ENCODE measurements at places on chromosomes 5 and 9.

- no peak for DNase-seq
These were observed 32.9 kb upstream of the PDE8B start for GRCh38 chr5:77177576-77177975.

DNA sequence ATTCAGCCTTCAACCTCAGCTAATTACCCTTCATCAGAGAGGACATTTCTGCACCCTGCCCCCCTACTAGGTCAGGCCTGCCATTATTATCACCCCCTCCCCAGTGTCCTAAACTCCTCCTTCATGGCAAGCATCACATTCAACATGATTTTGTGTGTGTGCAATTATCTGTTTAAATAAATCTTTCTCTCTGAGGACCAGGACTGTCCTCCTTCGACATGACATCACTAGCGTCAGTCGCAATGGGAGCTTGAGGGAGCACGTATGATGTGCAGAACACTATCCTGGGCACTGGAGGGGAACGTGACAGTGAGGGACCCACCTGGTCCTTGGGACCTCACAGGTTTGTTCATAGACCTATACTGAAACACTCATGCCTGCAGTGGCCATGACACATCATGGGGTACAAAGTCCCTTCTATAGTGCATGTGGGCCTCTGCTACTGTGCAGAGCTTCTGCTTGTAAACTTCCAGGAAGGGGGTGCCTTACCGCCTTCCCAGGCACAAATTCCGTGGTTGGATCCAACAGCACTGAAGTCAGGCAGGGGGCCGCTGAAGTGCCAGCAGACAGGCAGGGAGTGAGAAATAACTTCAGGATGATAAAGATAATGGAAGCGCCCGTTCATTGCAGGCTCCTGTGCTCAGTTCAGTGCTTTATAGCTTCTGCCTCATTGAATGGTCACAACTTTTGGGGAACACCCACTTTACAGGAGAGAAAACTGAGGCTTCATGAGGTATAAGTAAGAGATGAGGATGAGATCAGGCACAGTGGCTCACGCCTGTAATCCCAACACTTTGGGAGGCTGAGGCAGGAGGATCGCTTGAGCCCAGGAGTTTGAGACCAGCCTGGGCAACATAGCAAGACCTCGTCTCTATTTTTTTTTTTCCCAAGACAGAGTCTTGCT lies 36.0 kb upstream of the STXBP1 start:
- DNase-seq, result no peak

GRCh38 chr5:2196989-2197619 lies 314.4 kb upstream of the IRX4 start:
- DNase-seq, result no peak

DNA sequence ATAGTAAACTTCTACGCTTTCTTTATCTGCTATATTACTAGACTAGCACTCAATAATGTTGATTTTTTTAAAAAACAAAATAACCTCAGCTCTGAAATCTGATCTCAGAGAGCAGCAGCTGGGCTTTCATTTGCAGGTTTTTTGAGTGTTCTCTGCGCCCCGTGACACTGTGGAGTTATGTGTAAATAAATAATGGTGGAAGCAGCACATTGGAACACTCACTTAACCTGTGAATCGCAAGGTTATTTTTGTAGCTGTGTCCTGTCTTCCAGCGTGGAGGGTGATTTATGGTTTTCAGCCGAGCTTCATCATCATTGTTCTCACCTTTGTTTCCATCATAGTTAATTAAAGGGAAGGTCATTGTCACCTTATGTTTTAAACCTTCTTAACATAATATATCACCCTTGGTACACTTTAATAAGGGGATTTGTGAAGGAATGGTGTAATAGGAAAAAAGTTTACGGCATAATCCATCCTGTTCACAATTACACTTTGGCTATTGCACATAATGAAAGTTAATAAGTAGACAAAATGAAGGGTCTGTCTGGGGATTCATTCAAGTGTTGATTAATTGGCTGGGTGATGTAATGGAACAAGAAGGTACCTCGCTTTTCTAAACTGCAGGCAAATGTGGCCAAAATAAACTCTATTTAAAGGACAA lies 493.3 kb upstream of the ADAMTS16 start:
- DNase-seq, result no peak

DNA sequence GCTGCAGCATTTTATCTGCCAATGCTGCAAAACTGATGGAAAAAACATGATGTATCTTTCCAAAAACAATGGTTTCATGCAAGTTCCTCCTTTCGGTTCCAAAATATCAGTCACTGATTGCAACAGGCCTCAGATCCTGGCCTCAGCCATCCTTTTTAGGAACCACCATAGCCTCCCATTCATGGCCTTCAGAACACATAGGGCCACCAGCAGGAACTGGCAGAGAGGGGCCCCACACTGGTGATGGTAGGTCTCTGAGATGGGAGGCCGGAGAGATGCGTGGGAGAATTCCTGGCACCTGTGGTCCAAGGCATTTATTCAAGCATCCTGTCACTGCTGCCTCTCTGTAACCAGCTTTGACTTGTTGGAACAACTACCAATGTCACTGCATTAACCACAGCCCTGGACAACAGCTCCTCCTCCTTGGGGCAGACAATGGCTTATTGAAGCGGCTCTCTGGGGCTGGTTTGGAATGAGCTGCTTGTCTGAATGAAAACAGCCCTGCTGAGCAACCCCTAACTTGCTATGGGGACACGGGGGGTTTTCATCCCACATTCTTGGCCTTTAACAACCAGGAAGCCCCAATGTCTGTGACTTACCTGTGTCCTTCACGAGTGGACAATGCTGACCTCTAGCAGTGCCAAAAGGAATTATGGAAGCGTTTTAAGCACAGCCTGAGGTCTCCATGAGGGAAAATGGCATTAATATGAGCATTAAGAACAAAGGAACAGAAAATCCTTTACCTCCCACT lies 108.1 kb downstream of the LHFPL2 start:
- DNase-seq, result peak; percentile 71

- DNase-seq, result no peak
These were observed 203.0 kb upstream of the TUT7 start for GRCh38 chr9:86557063-86557766.

DNA sequence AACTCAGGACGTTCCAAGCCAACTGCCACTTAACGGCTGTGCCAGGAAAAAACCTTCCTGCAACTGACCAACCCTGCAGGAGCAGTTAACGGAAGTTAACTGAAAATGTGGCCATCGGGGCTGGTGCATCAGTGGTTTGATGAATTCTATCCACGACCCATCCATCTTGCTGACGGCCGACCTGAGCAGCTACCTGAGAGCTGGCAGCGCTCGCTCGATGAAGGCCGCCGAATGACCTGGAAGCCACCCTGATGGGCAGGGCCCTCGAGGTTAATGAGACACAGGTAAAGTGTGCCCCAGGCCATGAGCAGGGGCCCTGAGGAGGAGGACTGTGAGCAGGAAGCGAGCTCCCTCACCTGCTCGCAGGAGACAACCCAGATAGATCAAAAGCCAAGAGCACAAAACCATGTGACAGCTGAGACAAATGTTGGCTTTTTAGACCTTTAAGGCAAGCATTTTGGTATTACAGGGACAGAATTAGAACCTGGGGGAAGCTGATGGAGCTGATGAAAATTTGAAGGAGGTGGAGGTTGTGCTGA lies 35.3 kb upstream of the FLT4 start:
- DNase-seq, result no peak

DNA sequence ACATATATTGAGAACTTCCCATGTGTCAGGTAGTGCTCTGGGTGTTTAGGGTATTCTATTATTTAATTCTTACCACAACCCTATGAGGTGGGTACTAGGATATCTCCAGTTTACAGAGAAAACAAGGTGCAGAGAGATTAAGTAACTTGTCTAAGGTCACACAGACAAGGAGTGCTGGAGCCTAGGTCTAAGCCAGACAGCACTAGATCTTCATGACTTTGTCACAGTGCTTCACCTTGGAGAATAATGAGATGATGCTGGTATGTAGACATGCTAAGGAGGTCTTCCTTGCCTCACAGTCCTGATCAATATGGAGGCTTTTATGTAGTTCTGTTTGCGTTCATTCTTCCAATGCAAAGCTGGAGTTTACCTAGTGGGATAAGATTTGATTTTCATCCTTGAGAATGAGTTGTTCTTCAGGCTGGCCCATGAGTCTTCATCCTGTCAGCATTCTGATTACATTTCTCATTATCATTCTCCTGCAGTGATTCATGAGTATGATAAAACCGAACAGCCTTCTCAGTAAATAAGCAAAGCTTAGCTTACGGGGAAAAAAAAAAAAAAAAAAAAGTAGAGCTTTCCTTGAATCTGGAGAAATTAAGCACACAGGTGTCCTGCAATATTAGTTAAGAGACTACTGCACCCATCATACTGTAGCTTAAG lies 176.3 kb downstream of the C9orf152 start:
- no peak for DNase-seq

GRCh38 chr9:99808454-99808853 lies 13.2 kb upstream of the NR4A3 start:
- DNase-seq, result peak; percentile 13

DNA sequence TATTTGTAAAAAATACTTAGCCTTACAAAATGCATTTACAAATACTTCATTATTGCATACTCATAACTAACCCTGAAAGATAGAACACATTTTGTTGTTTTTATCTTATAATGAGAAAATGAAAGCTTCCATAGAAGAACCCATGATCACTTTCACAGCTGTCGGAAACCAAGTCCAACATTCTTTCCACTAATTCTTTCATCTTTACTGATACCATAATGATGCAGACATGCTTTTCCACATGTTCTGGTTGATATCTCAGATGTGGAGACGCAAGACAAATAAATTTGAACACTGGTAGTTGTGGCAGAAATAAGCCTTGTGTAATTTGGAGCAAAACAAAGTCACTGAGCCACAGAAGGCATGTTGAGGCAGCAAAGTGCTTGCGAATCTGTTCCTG lies 136.0 kb downstream of the FBXO4 start:
- no peak for DNase-seq

DNA sequence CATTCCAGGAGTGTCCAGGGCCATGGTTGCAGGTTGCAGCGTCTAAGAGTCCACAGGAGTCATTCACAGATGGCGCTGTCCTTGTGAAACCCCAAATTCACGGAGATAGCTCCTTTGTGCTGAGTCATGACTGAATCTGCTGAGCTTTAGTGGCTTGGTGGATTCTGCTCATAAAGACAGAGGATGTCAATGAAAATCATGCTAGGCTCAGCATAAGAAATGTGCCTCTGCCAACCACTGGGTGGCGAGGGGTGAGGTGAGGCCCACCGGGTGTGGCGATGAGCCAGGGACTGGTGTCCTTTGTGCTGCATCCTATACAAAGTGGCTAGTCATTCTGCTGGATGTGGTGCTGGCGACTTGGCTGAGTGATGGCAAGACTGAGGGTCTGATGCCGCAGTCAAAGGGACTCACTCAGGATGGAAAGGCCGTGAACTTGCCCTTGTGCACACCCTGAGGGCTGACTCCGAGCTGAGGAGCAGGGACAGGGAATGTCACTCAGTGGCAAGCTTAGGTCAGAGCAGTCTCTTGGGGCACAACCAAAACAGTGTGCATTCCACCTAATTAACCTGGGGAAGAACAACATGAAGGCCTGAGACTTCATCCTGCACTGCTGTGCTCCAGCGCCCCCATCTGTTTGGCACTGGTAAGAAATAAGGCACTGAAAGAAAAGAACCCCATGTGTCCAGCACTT lies 71.5 kb downstream of the DAP start:
- no peak for DNase-seq

DNA sequence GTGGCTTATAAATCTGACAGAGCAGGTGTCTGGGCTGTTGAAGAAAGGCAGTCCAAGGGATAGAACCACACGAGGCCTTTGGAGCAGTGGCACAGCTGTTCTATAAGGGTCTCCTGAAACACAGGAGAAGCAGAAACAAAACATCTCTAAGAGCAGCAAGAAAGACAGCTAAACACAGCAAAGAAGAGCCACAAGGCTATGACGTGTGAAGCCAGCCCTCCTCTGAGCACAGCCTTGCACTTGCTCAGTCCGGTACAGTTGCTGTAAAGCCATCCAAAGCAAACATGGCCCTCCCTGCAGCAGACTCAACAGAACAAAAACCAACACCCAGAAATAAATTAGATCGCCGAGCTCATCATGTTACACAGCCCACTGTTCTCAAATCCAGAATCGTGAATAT lies 2.6 kb upstream of the GZMK start:
- DNase-seq, result no peak

DNA sequence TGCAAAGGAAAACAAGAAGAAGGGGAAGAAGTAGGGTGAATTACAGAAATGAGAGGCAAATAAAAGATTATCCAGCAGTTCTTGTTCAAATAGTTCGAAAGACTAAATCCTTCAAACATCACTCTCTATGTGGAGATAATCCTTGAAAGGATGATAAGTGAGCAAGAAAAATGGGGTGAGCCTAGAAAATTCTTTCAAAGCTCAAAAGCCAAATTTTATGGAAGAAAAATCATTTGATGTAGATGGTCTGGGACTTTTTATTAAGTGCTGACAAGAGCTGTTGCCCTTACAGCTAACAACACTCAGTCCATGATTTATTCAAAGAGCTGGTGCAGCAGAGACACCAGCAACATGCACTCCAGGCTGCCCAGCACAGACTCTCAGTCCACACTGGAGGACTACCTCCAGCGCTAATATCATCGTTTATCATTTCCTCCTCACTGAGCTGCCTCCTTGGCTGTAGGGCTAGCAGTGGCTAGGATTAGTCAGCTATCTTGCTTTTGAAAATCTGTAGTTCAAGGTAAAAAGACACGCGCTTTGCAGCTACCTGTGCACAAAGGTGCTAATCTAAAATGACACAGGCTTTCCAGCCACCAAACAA lies 264.8 kb upstream of the KIF2A start:
- no peak for DNase-seq

- no peak for DNase-seq
These were observed at the start of gene MARVELD2 for GRCh38 chr5:69414885-69415583. MARVELD2 (plus strand) TSS chr5:69415116; CDS start chr5:69419386, 4,270 bp downstream.

DNA sequence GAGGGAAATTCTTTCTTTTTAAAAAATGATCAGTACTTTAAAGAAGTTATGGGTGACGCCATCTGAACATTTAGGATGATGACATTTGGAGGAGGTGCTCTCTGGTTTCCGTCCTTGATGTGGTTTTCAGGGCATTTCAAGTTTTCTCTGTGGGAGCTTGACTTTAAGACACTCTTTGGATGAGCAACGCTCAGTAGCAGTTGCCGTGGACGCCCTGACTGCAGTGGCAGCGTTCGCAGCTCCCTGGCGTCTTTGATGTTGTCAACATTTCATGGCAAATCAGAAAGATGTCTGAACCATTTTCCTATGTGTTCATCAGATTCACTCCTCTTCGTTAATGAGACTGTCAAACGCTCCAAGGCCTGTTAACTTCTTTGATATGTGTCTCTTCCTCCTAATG lies 86.1 kb downstream of the ZNF354C start:
- no peak for DNase-seq

DNA sequence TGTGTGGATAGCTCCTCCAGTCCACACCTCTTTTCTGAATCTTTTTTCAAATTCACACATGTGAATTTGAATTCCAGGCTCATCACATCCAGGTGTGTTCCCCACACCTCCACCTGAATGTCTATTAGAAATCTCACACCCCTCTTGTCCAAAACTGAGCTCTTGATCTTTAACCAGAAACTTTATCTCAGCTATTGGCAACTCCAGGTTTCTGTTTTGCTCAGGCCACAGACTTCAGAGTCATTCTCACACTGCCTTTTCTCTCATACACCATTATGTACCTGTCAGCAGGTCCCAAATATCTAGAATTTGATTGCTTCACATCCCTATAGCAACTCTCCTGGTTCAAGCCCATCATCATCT lies 11.6 kb downstream of the NIPSNAP3B start:
- no peak for DNase-seq

- DNase-seq, result no peak
These were observed 111.4 kb downstream of the DCP2 start for GRCh38 chr5:113087976-113088514.
